ENCODE measurements at places on chromosomes 1 and 21.

GRCh38 chr1:32758177-32758794 lies 55.7 kb upstream of the SYNC start:
- no peak for DNase-seq

GRCh38 chr1:219269171-219269570 lies 95.5 kb downstream of the LYPLAL1 start:
- DNase-seq = no peak

DNA sequence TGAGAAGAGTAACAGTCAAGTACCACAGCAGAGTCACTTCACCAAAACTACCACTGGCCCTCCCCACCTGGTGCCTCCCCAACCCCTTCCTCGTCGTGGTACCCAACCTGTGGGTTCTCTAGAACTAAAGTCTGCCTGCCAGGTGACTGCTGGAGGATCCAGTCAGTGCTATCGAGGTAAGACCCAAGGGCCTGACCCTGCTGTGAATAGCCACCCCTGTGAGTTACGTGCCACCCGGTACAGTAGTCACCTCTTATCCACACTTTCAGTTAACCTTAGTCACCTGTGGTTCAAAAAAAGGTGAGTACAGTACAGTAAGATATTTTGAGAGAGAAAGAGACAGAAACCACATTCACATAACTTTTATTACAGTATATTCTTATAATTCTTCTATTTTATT lies 16.5 kb downstream of the TTF2 start:
- no peak for DNase-seq

DNA sequence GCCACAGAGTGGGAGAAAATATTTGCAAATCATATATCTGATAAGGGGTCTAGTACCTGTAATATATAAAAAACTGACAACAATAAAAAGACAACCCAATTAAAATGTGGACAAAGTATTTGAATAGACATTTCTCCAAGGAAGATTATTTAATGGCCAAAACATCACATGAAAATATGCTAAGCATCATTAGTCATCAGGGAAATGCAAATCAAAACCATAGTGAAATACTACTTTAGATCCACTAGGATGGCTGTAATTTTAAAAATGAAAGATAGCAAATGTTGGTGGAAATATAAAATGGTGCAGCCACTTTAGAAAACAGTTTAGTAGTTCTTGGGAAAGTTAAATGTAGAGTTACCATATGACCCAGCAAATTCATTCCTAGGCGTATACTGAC lies 118.7 kb upstream of the KIF26B start:
- no peak for DNase-seq

GRCh38 chr21:36486246-36486645 lies 6.3 kb upstream of the CLDN14 start:
- no peak for DNase-seq

DNA sequence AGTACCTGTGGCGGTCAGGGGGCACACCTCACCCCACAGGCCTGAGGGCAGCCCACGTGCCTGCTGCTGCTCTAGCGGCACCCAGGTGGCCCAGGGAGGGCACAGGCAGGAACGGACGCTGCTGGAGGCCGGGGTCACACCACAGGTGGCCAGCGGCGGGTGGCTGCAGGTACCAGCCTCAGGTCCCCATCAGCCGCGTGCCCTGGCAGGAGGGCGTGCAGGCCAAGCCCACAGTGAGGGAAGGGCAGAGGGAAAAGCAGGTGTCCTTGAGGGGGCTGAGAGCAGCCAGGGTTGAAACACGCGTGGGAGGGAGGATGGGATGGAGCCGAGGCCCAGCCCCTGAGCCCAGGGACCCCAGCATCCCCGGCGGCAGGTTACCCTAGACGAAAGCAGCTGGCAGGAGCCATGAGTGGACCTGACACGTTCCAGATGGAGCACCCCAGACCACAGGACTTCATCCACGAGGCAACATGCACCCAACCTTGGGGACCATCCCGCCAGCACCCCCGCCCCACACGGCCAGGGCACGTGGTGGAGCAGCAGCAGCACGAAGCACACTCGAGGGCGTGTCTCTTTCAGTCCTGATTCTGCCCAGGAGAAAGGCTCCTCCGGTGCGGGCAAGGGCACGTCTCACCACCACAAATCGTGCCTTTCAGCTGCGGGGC lies 3.7 kb downstream of the SLC19A1 start:
- DNase-seq = no peak

DNA sequence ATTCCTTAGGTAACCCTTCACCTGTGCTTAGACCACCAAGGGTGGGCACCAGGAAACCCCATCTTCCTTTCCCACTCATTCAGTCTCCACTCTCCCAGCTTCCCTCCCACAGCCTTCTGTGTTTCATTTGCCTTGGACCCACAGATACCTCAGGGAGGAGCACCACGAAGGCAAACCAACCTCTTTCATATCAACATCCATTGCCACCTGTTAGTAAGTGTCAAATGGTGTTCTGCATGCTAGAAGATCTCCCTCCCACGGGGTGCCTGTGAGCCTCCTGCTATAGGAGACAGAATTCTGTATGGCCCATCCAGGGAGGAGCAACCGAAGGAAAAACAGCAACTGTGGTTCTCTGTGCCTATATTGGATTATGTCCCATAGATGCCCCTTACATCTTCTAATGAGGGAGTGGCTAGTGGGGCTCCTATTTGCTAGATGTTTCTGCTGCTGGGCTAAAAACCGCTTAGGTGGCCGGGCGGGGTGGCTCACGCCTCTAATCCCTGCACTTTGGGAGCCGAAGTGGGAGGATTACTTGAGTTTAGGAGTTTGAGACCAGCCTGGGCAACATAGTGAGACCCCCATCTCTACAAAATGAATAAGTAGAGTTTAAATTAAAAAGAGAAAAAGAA lies 25.6 kb upstream of the SCCPDH start:
- DNase-seq = no peak

DNA sequence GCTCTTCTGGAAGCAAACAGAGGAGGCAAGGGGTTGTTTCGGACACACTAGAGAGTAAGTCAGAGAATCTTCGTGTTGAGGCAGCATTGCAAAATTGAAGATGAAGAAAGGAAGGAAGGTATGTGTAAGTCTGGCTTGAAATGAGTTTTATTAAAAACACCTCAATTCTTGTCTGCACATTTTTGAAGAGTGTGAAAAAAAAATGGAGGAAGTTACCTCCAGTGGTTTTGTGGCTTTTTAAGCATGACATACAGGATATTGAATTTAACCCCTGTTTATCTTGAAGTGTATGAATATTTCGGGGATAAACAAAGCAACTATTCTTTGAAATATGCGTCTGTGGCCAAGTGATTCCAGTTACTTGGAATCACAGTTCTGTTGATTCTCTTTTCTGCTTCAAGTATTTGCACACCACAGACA lies 203.2 kb upstream of the SGIP1 start:
- no peak for DNase-seq

DNA sequence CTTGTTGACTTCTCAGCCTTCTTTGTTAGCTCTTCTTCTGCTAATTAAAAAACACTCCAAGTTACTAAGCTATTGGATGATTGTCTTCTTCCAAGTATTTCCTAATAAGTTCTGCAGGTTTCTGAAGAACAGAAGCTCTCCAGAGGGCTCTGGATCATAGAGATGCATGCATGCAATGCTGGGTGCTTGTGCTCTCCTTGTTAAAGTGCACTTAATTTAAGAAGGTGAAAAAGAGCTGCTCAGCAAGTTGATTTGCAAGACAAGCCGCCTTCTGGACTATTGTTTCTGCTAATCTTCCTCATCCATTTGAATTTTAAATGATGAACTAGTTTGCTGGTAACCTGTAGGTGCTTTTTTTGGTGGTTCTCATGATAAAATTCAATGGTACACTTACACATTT lies 16.1 kb downstream of the RRP15 start:
- no peak for DNase-seq

DNA sequence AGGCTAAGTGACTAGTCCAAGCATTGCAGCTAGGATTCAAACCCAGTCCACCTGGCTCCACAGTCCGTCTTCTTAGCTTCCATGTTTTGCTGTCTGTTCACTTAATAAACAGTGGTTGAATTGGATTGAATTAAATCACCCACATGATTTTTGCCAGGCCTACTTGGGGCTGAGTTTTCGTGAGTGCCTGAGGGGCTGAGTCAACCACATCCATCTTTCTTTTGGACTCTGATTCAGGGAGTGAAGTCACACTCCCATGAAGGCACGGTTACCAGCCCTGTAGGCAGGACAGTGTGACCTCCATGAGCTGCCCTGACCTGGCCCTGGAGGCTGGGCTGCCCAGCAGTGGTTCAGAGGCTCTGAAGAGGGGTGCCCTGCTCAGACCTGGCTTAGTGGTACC lies 123.7 kb downstream of the ACTL8 start:
- no peak for DNase-seq

Measured in stimulated activated CD4-positive, alpha-beta T cell treated with anti-CD3 and anti-CD28 coated beads, TNF-alpha, amount 100 ng/mL, for 48 hours (primary cell).